ENCODE measurements at places on chromosomes 1 and 21.

- DNase-seq = no peak
Measured at GRCh38 chr1:7447093-7447492, 324.0 kb upstream of the VAMP3 start.

GRCh38 chr1:57503337-57503736, 79.5 kb upstream of the DAB1 start:
- no peak for DNase-seq

- DNase-seq = no peak
Measured at GRCh38 chr21:40902299-40902698, 55.3 kb upstream of the DSCAM start.

- DNase-seq = no peak
Measured at GRCh38 chr1:67371681-67372080, 58.5 kb downstream of the SERBP1 start.
